A172 (cell line): ENCODE measurements at places on chromosomes 12 and 14.
A peak's percentile ranks its signal among the peaks of the same experiment; 100 is the strongest.

DNA sequence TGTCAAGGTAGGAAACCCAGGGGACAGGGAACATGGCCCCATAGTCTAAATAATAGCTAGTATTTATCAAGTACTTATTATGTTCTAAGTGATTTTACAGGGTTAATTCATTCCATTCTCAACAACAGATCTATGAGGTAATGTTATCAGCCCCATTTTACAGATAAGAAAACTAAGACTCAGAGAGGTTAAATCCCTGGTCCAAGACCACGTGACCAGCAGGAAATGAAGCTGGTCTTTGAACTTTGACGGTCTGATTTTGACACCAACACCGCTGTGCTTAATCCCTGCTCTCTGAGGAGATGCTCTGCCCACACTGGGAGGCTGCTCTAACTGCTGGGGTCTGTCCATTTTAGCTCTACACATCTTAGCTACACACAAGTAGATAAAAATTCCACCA lies 253.5 kb downstream of the SPTSSA start:
- DNase-seq: no peak

GRCh38 chr12:5796171-5796958 lies 148.7 kb downstream of the ANO2 start:
- no peak for DNase-seq

- no peak for DNase-seq
Measured at GRCh38 chr12:107368586-107368985, 275.2 kb upstream of the CRY1 start.

- peak; percentile 22 for DNase-seq
Measured at GRCh38 chr12:73547421-73547820, 990.2 kb upstream of the ATXN7L3B start.

GRCh38 chr12:68271346-68271745 lies 17.9 kb upstream of the IL22 start:
- no peak for DNase-seq

GRCh38 chr12:94620621-94621020 lies 29.7 kb downstream of the TMCC3 start:
- DNase-seq: no peak

DNA sequence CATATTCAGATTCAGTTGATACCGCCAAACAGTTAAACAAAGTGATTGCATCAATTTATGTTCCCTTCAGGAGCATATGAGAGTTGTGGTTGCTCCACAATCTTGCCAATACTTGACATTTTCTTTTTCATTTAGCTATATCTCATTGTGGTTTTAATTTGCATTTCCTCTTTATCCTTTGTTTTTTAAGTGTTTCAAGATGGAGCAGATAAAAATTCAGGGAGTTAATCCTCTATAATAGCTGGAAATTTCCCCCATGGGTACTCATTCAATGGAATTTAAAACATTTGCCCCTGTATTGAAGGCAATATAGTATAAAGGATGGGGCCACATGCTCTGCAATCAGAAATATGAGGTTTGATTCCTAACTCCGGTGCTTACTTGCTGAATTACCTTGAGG lies 1.1 kb upstream of the EXD2 start:
- no peak for DNase-seq

- peak; percentile 11 for DNase-seq
Measured at GRCh38 chr12:81809829-81810595, 50.9 kb upstream of the PPFIA2 start.

DNA sequence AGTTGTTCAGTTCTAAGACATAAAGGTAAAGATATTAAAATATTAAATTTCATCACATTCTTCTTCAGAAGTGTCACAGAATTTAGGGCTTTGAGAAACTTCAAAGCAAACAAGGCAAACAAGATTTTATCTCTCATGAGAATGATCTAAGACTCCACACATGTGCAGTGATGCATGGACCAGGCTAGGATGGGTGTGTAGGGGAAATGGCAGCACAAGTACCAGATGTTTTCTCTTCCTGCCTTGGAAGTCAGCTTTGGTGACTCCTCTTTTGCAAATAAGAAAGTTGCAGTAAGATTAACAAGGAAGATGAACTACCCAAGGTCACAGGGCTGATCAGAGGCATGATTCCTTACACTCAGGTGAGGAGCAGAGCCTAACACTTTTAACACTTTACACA lies 163.8 kb upstream of the LMNTD1 start:
- DNase-seq: no peak

DNA sequence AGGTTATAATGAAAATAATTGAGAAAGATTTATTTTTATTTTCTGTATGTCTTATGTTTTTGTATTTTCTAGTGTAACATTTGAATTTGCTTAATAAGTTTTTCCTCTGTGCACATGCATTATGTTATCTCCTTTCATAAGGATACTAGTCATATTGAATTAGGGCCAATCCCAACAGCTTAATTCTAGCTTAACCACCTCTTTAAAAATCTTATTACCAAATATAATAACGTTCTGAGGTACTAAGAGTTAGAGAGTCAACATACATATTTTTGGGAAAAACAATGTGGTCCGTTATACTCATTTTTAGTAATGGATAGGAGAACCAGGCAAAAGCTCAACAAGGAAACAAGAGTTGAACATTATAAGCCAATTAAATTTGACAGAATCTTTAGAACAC lies 845.6 kb upstream of the SEL1L start:
- DNase-seq: no peak

GRCh38 chr12:125262851-125263250 lies 197.6 kb downstream of the AACS start:
- no peak for DNase-seq

- DNase-seq: no peak
Measured at GRCh38 chr12:74801625-74802024, 264.0 kb downstream of the ATXN7L3B start.

DNA sequence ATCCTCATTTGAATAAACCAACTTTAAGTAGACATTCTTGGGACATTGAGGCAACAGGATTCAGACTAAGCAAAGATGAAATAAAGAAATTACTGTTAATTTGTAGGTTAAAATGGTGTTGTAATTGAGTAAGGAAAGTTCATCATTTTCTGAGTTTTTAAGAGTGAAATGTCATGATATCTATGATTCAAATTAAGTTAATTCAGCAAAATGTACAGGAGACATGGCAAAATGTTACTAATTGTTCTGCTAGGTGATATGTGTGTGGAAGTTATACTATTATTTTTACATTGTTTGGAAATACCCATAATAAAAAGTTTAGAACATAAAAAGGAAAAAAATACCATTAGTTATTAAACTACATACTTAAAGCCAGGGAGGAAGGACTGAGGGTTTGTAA lies 55.0 kb upstream of the EGLN3 start:
- no peak for DNase-seq

- no peak for DNase-seq
Measured at GRCh38 chr12:57905812-57906475, 35.4 kb upstream of the ATP23 start.

DNA sequence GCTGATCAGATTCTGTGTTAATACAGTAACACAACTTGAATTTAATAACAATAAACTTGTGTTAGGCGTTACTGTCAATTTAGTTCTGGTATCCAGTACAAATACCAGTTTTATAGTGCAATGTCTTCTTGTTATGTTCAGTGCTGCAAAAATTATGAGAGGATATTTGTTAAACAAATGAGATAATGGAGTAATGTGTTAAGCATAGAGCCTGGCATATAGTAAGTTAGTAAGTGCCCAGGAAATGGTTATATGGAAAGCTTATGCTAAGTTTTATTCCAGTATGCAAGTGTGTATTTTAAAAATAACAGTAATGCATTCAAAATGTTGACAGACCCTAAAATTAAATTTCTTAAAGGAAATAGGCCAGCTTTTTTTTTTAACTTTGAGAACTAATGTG lies 1.8 kb downstream of the VRK1 start:
- DNase-seq: no peak

DNA sequence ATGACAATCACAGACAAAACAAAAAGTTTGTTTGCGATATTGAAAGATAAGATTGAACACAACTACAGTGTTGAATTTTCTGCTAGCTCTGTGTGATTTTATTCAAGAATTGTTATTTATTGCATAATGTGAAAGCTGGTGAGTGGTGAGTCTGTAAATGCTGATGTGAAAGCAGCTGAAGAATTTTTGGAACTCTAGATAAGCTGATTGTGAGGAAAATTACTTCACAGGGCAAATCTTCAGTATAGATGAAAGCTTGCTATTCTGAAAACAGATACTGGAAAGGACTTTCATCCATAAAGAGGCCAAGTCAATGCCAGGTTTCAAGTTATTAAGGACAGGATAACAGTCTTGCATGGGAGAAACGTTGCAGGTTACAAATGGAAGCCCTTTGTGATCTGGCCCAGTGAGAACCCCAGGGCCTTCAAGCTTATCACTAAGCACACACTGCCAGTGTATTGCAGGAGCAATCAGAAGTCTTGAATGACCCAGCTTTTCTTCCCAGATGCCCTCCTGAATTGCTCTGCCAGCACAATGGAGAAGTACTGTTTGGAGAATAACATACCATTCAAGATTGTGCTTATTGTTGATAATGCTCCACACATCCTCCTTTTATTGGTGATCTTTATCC lies 153.7 kb downstream of the PCNX1 start:
- DNase-seq: no peak

DNA sequence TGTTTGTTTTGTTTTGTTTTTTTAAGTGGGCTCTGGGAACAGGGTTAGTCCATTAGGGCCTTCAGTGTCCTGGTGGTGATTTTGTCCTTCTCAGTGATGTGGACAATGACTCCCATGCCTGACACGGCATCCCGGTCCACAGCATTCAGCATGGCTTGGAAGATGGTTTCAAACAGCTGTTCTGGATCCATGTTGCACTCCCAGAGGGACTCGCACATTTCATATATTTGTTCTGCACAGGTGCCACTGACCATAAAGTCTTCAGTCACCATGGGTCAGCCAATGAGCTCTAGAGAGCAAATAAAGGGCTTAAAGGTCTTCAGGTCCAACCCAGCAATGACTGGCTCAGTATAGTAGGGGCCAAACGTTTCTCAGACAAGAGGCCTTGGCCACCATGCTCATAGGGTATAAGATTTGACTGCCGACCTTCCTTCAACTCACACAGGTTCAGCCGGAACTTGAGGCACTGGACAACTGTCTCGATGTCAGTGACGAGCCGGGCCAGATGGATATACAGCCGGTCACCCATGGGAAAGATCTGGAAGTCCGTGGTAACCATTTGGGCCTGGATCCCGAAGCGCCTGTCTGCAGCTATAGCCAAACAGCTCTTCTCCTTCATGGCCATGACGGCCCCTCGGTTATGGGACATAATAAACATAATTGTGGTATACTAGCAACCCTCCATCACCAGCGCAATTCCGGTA lies 18.0 kb downstream of the OR10P1 start:
- no peak for DNase-seq

- peak; percentile 75 for DNase-seq
Measured at GRCh38 chr12:124588751-124589267, 21.4 kb upstream of the NCOR2 start.

GRCh38 chr14:34965912-34966311 lies 16.9 kb upstream of the SRP54 start:
- DNase-seq: no peak

- no peak for DNase-seq
Measured at GRCh38 chr12:22408610-22409376, 74.3 kb upstream of the ST8SIA1 start.

DNA sequence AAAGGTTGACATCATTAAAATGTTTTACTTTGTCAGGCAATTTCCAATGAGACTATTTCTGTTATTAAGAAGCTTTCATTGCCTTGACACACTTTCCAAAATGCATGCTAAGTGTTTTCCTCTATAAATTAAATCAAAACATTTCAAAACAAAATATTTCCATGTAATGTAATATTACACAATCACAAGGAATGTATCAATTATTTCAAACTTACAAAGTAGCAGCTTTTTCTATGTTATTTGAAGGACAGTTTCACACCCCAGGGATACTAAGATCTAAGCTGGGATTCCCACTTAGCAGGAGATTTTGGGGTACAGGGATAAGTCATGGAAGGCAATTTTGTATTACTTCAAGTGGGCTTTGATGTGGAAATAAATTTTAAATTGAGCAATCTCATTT lies 144.9 kb downstream of the FOXG1 start:
- no peak for DNase-seq

DNA sequence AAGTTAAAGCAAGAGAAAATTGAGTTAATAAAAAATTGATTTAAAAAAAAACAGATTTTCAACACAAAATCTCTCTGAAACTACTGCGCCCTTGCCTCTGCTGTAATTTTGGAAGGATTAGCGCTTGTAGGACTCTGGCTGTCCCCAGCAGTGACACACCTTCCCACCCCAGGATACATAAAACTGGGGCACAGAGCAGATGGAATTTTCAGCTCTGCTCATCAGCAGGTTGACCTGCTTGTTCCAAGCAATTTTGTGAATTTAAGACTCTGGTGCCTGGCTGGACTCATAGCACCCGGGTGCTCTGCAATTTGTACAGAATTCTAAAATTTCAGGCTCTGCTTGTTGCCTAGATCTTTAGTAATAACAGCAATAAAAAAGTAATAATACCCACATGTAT lies 257.8 kb upstream of the GARIN6 start:
- DNase-seq: no peak

- no peak for DNase-seq
Measured at GRCh38 chr12:96876966-96877365, 30.1 kb upstream of the NEDD1 start.

- DNase-seq: no peak
Measured at GRCh38 chr14:102256716-102257115, 48.2 kb downstream of the MOK start.

DNA sequence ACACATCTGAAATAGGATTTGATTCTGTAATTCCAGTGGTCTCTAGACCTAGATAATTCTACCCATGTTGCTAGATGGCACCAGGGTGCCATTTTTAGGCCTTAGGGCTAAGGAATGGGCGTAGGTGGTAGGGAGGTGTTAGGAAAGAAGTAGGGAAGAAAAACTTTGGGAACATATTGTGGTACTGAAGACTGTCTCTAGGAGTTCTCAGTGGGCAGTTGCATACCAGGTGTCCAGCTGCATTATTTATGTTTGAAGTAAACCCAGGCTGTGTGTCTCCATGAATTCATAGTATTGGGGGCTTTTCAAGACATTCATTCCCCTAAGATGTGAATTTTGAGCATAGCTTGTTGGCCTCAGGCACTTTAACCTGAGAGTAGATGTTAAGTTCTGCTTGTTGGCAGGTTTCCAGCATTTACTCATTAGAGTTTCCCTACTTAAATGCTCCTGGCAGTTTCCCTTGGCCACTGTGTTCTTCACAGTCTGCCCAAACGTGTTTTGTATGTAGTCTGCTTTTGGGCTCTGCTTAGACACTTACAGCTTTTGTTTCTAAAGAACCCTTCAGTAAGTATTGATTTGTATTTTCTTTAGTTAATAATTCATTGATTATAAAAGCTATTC lies 31.5 kb upstream of the CCT2 start:
- DNase-seq: peak; percentile 48

- DNase-seq: no peak
Measured at GRCh38 chr14:23639048-23639890, 3.1 kb downstream of the DHRS2 start.

GRCh38 chr14:61201171-61201570 lies 80.0 kb downstream of the TMEM30B start:
- DNase-seq: no peak

GRCh38 chr12:6868211-6869048 lies 1.1 kb downstream of the TPI1 start:
- DNase-seq: no peak

GRCh38 chr14:53784688-53785087 lies 171.9 kb downstream of the BMP4 start:
- no peak for DNase-seq
